ENCODE measurements at places on chromosomes 7 and 10.

- DNase-seq, result peak; percentile 1
These were observed 102.9 kb upstream of the MACROH2A2 start for GRCh38 chr10:69949770-69950169.

GRCh38 chr10:114174695-114175188, 739 bp upstream of the CCDC186 start:
- no peak for DNase-seq

- no peak for DNase-seq
These were observed 1010.2 kb downstream of the DNAJB9 start for GRCh38 chr7:109579901-109580300.

DNA sequence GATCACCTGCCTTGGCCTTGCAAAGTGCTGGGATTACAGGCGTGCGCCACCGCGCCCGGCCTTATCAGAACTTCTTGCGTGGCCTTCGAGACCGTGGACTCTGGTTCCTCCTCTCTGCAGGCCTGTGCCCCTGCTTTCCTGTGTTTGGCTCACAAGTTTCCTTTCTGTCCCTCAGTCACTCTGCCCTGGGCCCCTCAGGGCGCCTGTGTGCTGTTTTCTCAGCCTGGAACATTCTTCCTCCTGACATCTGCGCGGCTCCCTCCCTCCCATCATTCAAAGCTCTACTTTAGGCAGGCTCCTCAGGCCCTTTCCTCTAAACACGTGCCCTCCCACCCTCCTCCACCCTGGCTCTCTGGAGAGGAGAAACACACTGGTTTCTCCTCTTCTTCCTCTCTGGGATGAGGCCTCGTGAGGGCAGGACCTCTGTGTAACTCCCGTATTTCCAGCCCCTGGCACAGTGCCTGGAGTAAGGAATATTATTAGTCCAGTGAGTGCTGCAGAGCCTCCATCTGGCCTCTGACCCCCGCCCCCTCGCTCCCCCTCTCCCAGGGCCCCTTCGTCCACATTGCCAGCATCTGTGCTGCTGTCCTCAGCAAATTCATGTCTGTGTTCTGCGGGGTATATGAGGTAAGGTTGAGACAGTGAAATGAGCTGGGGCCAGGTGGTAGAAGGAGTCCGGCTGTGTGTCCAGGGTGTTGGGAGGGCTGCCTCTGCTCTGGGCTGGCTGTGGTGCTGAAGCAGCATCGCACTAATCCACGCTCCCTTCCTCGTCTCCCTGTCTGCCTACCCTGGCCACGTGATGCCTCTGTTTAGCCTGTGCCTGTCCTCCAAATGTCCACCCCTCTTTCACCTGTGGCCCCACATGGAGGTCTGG, 7.1 kb downstream of the CLCN1 start:
- peak; percentile 43 for DNase-seq

DNA sequence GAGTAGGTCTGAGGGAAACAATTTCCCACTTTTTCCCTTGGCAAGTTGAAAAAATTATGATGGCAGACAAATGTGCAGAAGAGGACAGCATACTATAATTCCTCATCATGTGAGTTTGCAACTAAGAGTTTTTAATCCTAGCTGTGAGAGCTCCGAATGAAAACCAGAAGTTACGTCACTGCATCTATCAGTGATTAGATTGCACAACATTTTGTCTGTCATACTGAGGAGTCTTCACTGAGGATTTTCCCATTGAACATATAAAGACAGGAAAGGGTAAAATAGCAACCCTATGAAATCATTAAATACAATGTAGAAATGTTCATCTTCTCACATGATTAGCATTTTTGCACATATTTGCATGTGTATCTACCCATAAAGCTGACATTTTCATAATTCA, 45.8 kb downstream of the ZNF736 start:
- no peak for DNase-seq

DNA sequence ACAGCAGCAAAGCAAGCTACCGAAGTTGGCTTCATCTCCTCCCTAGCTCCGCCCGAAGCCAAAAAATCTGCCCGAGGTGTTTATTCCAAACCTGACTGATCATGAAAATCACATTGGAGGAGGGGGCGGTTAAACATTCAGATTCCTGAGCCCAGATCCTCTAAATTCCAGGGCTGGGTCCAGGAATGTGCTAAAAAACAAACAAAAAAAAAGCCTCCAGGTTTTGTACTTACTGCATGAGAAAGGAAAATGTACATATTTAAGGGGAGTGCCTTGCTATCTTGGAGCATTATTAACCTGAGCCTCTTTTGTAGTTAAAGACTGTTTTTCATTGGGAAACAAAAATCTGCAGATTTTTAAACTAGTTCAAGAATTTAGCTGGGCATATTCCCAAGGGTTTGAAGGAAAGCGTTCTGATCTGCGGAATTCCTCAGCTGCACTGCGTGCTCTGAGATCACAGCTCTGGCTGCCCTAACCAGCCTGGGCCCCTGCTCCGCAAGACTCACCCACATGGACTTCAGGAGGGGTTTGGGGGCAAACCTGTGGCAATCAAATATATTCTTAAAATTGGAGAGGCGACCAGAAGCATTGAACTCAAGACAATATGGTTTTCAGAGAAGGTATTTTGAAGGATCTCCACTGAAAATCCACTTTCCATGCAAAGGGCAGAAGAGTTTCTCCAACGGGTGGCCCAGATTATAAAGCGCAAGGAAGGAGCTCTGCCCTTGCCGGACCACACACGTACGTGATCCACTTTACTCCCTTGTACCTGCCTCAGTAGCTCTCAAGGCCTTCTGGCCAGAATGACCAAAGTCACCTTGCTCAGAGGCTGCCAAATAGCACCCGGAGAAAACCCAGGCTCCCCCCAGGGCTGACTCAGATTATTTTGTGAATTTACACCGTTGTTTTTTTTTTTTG, 10.0 kb upstream of the TNS3 start:
- DNase-seq, result no peak

- DNase-seq, result peak; percentile 23
These were observed 5.3 kb upstream of the LDB3 start for GRCh38 chr10:86663046-86663345.

DNA sequence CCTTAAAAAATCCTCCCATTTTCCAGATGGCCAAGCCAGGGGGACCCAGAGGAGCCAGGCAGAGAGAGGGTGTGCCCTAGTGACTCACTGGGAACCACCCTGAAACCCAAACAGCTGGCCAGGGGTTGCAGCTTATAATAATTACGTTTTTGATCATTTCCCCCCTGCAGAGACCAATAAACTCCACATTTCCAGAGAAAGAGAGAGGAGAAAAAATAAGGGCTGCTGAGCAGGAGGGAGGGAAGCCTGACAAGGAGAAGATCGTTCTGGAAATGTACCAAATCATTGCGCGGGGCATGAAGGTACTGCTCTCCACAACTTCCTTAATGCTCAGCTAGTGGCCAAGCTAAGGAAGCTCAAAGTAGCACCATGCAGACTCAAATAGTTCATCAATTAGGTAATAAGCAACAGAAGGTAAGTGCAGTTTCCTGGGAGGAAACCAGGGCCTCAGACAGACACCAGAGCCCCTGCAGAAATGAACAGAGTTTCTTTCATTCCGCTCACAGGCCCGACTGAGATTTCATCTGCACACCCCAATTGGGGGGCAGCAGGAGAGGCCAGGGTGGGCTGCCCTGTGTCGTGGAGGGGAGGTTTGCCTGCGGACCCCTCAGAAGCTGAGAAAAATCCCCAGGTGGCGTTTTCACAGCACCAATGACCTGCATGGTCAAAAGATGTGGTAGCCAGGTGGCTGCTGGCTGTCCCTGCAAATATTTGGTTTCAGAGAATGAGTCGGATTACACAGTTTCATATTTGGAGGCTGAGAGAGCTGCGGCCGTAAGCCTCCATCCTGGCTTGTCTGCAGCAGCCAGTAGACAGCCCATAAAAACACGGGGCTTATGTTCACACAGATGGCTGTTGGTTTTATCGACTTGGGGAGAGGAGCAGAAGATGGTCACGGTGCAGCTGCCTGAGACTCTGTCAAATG, 153.2 kb upstream of the LYZL2 start:
- peak; percentile 50 for DNase-seq

DNA sequence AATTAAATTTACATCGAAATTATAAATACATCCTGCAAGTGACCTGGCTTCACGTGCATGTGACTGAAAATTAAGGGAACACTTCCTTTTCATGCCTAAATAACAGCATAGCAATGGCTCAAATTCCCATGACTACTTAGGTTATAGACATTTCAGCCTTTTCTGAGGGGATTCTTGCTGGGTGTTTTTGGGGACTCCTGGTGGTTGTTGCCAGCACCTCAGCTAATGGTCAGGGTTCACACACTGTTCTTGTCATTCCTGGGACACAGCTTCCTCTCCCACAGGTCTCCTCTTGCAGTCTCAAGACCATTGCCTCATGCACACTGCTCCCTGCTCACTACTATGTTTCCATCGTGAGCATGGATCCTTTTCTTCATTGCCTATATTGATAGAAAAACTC, 148.9 kb upstream of the GLI3 start:
- DNase-seq, result no peak

- no peak for DNase-seq
These were observed 21.8 kb downstream of the AKR1E2 start for GRCh38 chr10:4847561-4848355.

GRCh38 chr10:32419615-32420014, 26.3 kb upstream of the CCDC7 start:
- no peak for DNase-seq

- no peak for DNase-seq
These were observed 38.6 kb downstream of the RAPGEF5 start for GRCh38 chr7:22318376-22318775.

DNA sequence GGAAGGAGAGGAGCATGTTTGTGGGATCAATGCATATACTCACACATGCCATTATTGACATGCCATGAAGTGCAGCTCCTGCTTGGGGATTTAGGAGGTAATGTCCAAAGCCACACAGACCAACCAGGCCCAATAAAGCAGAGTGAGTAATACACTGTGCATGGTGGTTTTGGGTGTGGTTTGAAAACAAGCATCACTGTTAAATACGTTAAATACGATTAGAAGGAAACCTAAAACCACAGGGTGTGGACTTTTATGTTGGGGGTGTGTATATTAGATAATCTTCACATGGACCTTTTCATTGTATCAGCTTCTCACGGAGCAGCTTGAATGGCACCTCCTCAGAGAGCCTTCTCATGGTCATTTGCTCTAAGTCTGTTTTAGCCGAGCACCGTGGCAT, 10.4 kb upstream of the EIF3A start:
- DNase-seq, result no peak

DNA sequence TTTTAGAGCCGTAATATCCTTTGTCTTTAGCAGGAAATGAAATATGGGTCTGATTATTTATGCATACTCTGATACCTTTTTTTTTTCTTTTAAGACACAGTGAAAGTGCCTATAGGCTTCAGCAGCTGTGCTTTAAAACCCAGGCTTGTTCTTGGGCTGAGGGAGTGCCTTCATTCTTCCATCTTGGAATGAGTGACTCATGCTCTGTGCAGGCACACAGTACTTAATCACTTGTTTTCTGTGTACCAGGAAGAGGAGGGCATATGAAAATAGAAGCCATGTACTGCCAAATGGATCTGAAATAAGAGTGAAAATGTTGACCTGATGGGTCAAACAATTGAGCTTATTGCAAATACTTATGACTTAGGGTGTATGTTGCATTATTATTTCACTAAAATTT, 12.0 kb downstream of the INPP5F start:
- no peak for DNase-seq

GRCh38 chr10:121302541-121303180, 295.6 kb downstream of the FGFR2 start:
- no peak for DNase-seq

DNA sequence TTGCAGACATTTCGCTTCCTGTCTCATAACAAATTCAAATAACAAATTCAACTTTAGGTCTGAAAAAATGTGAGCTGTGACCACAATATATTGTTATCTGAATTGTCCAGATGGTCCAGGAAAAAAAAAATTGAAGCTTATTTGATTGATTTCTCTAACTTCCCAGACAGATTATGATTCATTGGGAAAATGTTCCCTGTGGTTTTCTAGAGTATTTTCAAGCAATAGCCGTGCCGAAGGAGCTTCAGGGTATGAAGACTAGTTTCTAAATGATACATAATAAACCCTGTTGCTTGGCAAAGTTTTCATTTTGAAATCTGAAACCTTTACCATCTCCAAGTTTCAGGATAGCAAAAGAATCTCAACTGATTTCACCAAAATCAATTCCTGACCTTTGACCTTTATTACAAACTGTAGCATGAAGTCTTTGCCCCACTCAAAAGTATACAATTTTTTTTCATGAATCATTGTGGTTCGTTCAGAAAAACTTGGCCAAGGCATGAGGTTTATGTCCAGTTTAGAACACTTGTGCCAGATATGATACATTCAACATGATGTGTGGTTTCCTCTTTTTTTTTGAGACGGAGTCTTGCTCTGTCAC, 109.9 kb downstream of the JCAD start:
- DNase-seq, result no peak

DNA sequence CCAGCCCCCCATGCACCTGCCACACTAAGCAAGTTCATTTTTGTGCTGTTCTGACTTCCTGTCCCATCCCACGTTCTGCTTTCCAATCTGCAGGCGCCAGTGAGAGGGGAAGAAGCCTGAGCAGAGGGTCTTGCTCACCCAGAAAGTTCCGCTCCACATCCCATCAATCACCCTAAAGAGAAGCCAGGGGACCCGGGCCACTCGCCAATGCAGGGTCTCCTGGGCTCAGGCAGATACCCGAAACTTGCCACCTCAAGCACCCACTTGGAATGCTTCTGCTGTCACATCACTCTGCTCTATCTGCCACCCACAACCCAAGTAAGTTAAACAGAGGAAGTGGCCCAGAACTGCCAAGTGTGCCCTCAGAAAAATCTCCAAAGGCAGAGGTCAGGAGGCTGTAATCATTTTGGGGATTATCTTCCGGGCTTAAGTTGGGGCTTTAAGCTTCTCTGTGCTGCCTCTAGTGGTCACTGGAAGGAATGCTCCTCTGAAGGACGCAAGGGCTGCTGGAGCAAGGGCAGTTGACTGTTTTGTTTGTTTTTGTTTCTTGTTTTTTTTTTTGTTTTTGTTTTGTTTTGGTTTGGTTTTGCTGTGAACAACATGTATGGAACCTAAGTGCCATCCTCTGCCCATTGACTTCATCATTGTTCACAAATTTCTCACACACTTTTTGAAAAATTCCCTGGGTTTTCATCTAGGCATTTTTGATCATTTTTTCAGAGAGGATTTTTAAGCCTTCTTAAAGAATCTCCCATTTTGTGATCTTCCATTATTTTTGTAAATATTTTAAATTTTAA, 25.5 kb downstream of the PRR15 start:
- no peak for DNase-seq

Data from left hindlimb (tissue), 1 donor.